ENCODE measurements at places on chromosomes 13 and 19.

DNA sequence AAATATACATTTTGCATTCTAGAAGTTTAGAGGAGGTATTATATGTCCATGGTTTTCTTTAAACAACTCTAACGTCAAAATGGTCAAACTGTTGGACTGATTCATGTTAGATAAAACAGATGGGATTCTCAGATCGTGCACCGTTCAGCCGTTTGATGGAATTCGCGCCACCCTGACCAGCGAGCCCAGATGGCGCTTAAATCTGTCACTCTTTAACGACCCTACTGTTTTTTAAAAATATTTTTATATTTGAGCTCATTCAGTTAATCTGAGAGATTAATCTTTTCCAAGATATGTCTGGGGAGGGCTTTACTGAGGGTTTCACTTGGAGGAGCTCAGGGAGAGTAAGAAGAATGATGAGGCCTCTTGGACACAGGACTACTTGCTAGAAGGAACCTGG, 164.4 kb downstream of the TM9SF2 start:
- no peak overlapping the region for H3K27ac ChIP-seq
- no peak overlapping the region for H3K4me3 ChIP-seq
- no peaks in the 10 kb centered on the region for H3K4me1 ChIP-seq
- no peaks in the 10 kb centered on the region for H3K36me3 ChIP-seq
- no peak for DNase-seq

- H3K4me1 ChIP-seq, result peaks cover 16% of the 10 kb centered on the region
- H3K36me3 ChIP-seq, result no peaks in the 10 kb centered on the region
- DNase-seq, result no peak
- no peak overlapping the region for H3K27ac ChIP-seq
- H3K4me3 ChIP-seq, result no peak overlapping the region
These were observed 10.4 kb downstream of the ARL11 start for GRCh38 chr13:49638744-49639072.

DNA sequence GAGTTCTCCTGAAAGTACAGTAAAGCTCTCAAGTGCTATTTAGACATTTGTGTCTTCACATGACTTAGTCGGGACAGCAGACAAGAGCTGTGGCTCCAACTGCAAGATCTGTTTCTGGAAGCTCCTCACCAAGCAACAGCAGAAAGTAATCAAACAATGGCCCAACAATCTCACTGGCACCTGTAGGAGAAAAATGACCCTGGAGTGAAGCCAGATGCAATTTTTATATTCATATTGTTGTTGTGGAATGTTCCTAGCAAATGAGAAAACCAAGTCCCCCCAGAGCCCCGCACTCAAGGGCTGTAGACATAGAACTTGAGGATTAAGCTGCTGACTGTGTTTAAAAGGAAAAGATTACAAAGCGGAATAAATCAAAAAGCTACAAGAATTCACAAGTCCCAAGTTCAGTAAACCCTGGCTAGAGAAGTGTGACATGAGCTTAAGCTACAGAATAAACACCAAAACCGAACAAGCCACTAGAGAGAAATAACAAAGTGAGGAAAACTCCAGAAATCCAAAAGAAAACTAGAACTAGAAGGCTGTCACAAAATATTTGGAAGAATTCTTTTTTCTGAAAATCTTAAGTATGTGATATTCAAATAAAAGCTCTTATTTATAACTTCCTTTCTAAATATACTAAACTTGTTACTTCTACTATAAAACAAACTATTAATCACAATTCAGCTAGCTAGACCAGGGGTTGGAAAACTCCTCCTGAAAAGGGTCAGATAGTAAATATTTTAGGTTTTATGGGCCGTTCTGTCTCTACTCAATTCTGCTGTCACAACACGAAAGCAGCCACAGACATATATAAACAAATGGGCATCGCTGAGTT, 454.5 kb downstream of the SUCLA2 start:
- H3K36me3 ChIP-seq, result no peaks in the 10 kb centered on the region
- DNase-seq, result no peak
- no peak overlapping the region for H3K4me3 ChIP-seq
- no peaks in the 10 kb centered on the region for H3K27me3 ChIP-seq

DNA sequence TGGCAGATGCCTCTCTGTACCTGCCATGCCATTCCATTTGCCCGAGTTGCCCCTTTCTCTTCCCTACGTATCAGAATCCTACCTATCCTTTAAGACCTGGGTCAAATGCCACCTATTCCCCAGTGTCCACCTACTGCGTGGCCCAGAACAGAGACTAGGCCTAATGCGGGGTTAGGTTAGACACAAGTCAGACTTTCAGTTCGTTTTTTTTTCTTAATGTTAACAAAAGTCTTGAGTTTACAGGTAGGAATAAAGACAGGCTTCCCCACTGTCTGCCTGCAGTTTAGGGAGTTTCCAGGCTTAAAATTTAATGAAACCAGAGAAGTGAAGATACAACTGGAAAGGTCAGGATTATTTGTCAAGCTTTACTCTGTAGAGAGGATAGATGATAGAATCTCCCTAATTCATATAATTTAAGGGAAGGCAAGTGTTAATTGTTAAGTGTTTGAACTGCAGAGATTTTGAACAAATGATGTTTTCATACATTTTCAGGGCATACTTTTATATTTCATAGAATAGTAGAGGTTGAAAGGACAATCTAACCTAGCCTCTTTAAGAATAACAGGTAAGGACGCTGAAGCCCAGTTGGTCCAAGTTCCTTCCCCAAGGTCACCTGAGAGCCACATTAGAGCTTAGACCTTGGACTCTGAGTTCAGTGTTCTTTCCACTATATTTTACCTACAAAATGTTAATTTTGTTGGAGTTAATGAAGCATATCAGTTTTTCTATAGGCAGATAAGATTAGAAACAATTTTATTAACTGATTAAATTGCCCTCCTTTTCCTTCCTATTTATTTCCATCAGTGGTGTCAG, 35.8 kb downstream of the FRY start:
- no peak overlapping the region for H3K27ac ChIP-seq
- no peak overlapping the region for H3K4me3 ChIP-seq
- H3K4me1 ChIP-seq, result no peaks in the 10 kb centered on the region
- DNase-seq, result no peak
- no peaks in the 10 kb centered on the region for H3K36me3 ChIP-seq

- no peak for DNase-seq
- no peak overlapping the region for H3K27ac ChIP-seq
- H3K36me3 ChIP-seq, result no peaks in the 10 kb centered on the region
- H3K4me1 ChIP-seq, result no peaks in the 10 kb centered on the region
These were observed 5.9 kb upstream of the HOMER3 start for GRCh38 chr19:18946918-18947317.

GRCh38 chr19:7554990-7555864, 19.7 kb downstream of the PNPLA6 start:
- no peaks in the 10 kb centered on the region for H3K27me3 ChIP-seq
- no peak overlapping the region for H3K4me3 ChIP-seq
- DNase-seq, result no peak

- no peak for DNase-seq
- no peaks in the 10 kb centered on the region for H3K36me3 ChIP-seq
- H3K4me1 ChIP-seq, result no peaks in the 10 kb centered on the region
- no peak overlapping the region for H3K4me3 ChIP-seq
- H3K27ac ChIP-seq, result no peak overlapping the region
- H3K27me3 ChIP-seq, result no peaks in the 10 kb centered on the region
These were observed 190.6 kb downstream of the TUBA3C start for GRCh38 chr13:18991060-18991459.

- no peak for DNase-seq
- H3K4me1 ChIP-seq, result peaks cover 15% of the 10 kb centered on the region
- no peaks in the 10 kb centered on the region for H3K27me3 ChIP-seq
- no peak overlapping the region for H3K4me3 ChIP-seq
These were observed 17.1 kb downstream of the NUMBL start for GRCh38 chr19:40673397-40673796.
